ENCODE measurements at places on chromosomes 6 and 20.

- DNase-seq = peak; percentile 59
Measured at GRCh38 chr6:37698264-37699137, 818 bp upstream of the MDGA1 start.

DNA sequence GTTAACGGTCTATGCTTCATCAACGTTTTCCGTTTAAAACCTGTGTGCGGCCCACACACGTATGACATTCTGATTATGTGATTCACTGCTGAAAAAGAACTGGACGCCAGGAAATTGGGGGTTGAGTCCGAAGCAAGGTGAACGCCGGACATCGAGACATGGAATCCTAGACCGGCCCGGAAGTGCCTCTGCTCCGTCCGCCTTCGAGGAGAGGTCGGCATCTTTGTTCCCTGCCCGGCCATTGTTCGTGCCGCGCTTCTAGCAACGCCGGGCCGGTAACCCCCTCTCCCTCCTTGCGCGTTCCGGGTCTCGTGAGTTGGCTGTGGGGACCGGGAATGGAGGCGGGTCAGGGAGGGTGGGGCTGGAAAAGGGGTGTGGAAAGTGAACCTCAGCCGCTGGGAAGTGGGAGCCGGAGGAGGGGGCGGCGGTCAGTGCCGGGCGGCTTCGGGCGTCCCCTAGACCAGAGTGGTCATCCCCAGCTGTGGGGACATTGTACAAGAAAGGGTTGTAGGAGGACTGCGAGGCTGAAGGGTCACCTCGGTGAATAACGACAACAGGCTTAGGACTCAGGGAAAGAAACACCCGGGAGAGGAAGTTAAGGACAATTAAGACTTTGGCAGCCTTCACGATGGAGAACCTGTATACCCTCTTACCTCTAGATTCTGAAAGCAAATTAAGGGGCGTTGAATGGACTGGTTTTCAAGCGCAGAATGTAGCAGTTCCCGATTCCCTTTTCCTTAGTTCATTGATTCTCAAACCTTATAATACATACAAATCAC is at the start of gene ZSCAN9:
Gene ZSCAN9 (plus strand): TSS at position 220 of the 779 bp plus-strand sequence. CDS start 1,810 bp downstream, outside the sequence.
- DNase-seq = peak; percentile 89

GRCh38 chr6:6721606-6722005 is 133.1 kb downstream of the LY86 start:
- DNase-seq = peak; percentile 66

DNA sequence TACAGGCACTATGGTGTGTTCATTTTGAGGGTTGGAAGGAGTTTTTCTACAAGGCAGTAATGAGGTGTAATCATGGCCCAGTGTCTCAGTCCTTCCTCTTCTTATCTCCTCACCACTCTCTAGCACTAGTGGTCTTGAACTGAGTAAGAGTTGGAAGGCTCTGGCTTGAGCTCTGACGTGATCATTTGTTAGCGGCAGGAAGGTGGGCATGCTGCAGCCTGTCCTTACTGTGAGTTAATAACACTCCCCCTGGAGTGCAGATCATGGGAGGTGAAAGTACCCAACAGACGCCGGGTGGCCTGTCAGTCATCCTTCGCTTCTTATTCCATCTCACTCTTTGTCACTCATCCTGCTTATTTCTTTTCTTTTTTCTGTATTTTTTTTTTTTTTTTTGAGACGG is 356.9 kb downstream of the CDKAL1 start:
- DNase-seq = no peak

DNA sequence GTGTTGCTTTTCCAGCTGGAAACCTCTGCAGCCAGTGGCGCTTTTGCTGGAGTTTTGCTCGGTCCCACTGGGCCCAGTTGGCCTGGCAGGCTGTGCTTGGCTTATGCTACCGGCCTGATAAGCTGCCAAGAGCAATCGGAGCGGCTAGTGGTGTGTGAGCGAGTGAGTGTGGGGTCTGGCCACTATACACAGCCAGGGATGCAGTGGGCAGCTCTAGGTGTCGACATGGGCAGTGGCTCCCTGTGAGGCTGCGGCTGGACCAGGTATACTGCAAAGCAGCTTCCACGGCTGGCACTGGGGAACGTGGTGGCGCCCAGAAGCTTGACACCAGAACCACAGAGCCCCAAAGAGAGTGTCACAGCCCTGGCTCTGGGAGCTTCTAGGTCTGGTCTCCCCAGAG is 996.5 kb downstream of the GRIK2 start:
- DNase-seq = no peak

DNA sequence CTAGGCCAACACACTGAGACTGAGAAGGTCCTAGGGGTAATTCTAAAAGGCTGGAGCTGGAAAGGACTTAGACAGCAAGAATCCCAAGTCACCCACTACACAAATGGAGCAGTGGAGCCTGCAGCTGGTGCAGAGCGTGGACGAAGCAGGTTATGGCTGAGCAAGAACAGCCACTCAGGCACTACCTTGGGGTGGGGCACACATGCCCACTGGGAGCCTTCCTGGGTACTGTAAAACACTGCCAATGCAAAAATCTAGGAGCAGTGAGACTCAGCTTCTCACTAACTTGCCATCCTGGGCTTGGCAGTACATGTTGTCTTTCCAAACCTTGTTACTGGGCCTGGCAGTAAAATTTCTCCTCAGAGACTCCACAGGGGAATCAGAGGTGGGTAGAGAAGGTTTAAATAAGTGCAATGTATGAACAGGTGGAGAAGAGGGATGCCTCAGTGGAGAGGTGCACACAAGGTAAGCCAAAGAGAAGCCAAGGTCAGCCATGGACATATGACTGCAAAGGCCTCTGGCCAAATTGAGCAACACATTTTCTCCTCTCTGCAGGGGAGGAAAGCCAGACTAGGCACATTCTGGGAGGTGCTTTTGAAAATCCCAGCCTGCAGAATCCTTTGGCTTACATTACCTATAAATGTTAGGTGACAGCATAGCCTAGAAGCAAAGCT is 105.6 kb downstream of the TNFRSF21 start:
- no peak for DNase-seq

- DNase-seq = no peak
Measured at GRCh38 chr6:113315165-113315564, 542.0 kb upstream of the MARCKS start.

GRCh38 chr6:152669895-152670294 is 27.8 kb upstream of the MYCT1 start:
- no peak for DNase-seq

DNA sequence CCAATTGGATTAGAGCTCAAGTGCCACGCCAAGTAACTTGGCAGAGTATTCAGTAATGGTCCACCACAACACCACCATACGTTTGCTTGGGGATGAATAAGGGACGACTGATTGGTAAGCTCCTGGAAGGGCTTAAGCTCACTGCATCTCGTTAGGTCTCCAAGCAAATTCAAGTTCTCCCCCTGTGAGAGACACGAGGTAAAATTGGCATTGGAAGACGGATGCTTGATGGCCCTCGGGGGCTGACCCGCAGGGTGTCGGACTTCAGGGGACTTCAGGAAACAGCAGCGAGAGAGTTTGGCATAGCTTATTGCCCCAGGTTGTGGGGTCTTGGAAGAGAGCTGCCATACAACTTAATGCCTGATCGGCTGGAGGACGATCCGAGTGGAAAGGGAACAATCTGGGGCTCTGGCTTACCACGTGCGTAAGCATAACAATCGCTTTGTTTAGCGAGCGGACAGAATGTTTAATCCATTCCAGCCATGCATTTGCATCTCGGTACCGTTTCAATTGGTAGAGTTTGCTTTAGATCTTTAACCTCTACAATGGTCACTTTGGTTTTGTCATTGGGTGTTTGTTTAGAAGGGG is 4.8 kb upstream of the ZNFX1 start:
- no peak for DNase-seq

DNA sequence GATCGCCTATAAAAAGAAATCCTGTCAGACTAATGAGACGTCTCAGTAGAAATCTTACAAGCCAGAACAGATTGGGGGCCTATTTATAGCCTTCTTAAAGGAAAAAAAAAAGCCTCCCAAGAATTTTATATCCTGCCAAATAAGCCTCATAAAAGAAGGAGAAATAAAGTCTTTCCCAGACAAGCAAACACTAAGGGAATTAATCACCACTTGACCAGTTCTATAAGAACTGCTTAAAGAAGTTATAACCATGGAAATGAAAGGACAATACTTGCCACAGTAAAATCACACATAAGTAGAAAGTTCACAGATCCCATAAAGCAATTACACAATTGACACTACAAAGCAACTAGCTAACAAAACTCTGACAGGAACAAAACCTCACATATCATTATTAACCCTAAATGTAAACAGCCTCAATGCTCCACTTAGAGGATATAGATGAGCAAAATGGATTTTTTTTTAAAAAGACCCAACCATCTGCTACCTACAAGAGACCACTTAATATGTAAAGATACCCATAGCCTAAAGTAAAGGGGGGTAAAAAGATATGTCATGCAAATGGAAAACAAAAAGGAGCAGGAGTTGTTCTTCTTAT is 13.4 kb downstream of the SLC22A16 start:
- DNase-seq = no peak

GRCh38 chr6:136334853-136335252 is 45.2 kb upstream of the BCLAF1 start:
- no peak for DNase-seq

GRCh38 chr6:166420351-166420750 is 37.6 kb upstream of the MPC1 start:
- DNase-seq = no peak

DNA sequence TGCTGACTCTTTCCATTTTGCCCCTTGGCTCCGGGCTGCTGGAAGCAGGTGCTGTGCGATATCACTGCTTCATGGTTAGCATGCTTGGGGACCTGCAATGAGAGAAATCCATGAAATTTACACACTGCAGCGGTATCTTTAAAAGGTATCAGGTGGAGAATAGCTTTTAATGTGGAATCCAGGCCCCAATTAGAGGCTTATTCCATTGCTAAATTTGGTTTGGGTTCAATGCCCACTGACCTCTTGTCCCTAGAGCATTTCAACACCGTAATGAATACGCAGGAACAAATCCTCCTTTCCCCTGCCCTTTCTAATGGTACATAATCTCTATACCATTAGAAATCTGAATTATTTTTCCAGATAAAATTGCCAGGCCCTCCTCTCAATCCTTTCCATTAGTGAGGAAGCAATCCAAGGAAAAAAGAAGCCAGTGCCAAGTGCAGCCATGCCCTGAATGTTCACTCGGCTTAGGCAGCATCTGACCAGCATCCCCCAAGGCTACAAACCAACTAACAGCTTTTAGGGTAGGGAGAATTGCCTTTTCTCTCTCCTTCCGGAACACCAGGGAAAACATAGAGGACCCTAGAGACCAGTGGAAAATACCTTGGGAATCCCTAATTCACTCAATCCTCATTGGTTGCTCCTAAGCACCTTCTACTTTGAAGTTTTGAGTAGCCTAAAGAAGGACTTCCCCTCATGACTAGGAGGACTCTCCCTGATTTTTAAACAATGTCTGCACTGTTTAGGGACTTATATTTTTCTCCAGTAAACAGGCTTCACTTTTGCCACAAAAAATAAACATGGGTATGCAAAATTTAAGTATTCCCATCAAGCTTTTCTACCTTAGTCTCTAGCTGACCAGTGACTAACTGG is 143.1 kb downstream of the QRSL1 start:
- DNase-seq = no peak

- no peak for DNase-seq
Measured at GRCh38 chr6:167855825-167856425, 29.2 kb downstream of the AFDN start.

- DNase-seq = no peak
Measured at GRCh38 chr20:63103402-63104311, 96.9 kb upstream of the BHLHE23 start.

DNA sequence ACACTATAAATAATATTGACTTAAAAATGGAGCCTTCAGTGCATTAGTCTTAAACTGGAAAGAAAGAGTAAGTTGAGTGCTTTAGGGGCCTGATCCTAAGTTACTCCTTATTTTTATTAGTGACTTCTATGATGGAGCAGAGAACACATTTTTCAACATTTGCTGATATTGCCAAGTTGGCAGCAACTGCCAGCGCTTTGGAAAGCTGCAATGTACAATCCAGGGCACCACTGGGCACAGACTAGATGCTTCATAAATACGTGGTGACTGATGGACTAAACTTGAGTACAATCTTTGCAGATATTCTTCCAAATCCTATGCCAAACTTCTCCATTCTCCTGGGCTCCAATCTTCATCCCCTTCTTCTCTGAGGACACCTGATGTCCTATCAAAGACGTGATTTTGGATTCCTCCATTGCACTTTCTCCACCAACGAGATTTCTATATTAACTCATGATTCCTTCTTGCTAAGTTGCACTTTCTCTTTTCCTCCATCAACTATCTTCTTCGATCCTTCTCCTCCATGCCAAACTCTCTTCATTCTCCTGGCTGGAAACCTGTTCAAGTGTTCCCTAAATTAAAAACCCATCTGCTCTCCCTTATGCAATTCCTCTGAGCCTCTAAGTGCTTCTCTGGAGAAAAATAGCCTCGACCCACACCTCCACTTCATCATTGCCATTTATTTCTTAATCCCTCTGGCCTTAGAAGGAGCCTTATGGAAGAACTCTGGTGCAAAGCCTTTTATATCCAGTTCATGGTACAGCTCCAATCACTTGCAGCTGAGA is 28.5 kb upstream of the PAK5 start:
- DNase-seq = no peak

DNA sequence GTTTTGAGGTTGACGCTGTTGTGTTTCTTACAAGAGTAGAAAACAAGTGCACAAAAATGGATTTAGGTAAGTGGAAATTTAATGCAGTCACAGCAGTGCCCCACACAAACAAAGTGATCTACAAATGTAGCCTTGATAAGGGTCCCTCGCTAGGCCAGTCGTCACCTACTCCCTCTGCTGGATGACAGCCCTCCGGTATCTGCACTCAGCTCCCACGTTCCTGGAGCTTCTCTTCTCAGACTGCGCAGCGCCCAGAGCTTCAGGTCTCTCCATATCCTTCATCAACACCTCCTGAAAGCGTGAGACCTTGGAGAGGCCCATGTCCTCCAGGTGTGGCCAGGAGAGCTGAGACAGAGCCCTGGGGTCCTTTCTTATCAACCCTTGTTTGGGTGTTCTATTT is 58.3 kb upstream of the MAP3K4 start:
- peak; percentile 5 for DNase-seq

DNA sequence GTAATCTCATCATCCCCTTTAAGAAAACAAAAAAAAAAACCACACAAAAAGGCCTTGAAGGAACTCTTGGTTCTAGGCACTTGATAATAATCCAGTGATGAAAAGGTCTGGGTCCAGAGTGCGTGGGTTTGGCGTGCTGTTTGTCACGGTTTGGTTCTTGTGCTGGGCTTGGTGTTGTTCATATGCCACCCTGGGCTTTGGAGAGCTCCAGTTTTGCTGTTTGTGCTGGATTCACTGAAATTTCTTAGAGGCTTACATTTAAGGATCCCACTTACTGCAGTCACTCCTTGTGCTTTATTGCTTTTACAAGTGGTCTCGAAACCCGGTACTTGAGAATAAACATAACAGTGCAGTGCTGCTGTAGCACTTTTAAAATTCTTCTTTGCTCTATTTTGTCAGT is 68.8 kb upstream of the XRN2 start:
- no peak for DNase-seq
